ENCODE measurements at places on chromosomes 6 and 20.

- DNase-seq, result no peak
These were observed 691.5 kb upstream of the POU3F2 start for GRCh38 chr6:98142839-98143238.

DNA sequence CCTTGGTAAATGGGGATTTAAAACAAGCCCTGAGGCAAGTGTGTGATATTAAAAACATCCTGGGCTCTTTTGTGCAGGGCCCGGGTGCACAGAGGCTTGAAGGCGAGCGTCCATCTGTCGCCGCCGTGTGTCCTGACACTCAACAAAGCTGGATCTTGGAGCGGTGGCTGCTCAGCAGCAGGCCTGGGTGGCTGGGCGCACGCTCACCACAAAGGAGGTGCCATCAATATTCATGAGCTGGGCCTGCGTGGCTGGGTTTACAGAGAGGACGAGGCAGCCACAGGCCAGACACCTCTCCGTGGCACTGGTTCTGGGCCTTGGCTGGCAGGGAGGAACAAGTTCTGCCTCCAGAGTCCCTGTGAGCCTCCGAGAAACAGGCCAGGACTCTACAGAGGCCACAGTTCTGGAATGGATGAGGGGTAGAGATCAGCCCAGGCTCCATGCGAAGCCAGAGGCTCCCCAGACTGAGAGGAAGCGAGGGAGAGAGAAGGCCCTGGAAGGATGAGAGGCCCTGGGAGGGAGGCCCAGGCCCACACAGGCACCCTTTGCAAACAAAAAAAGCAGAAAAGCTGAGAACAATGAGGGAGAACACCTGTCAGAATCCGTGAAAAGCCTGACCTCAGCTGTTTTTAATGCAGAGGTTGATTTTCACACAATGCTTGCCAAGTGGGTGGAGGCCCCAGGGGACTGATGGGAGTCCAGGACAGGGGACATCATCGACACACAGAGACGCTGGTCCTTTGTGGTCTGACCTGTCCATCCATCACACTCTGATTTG is 21.9 kb downstream of the BHLHE23 start:
- no peak for DNase-seq

- DNase-seq, result no peak
These were observed 459.7 kb upstream of the HTR1E start for GRCh38 chr6:86477500-86478148.

- no peak for DNase-seq
These were observed 245.4 kb upstream of the EXOC2 start for GRCh38 chr6:938271-938905.

DNA sequence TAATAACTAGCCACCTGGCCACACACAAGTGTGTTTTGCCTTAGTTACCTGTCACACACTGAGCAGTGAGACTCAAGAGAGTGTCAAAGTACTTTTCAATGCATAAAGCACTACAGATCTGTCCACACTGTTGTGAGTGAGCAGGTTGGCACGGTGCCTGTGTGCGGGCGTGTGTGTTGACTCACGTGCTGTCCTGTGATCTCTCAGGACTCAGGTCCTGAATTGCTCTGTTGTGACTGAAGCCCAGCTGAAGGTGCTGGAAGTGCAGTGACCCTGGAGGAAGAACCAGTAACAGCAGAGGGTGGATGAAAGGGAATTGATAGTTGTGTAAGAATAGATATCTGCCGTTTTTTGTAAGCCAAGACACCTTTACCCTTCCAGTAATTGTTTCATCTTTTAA is 18.3 kb downstream of the SLC16A10 start:
- DNase-seq, result peak; percentile 60

GRCh38 chr20:64188682-64189529 is 24.7 kb downstream of the MYT1 start:
- DNase-seq, result peak; percentile 0

GRCh38 chr6:72533606-72534005 is 88.3 kb upstream of the KCNQ5 start:
- no peak for DNase-seq

DNA sequence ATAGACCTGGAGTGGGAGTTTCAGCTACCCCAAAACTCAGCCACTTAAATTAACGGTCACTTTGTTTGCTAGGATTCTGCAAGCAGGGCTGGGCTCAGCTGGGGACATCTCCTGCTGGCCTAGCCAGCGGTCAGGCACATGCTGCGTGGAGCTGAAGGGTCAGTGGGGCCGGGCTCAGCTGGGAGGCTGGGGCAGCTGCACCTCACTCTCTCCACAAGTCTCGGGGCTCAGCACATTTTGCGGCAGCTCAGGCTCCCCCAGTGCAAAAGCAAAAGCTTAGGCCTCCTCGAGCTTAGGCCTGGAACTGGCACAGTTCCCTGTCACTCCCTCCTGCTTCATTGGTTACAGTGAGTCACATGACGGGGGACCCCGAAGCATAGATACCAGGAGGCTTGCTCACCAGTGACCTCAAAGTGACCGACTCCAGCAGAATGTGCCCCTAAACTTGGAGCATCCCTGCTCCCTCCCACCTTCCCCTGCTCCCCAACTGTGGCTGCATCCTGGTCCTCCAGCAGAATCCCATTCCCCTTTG is 80.6 kb upstream of the CST7 start:
- no peak for DNase-seq

DNA sequence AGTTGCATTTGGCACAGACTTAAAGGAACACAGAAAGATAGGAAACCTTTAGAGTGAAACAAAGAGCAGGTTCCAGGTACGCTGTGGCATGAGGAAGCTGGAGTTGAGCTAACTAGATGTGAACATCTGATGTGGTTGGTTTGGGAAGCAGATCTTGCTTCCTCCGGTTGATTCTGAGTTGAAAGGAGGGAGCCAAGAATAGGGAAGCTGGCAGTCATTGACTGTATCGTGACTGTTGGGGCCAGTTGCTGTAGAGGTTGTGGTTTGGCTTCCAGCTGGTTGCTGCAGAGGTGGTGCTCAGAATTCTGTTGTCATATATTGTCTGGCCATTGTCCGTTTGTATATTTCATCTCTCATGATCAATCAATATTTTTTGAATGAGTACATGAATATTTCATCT is 325.9 kb downstream of the PLCB1 start:
- DNase-seq, result peak; percentile 61

DNA sequence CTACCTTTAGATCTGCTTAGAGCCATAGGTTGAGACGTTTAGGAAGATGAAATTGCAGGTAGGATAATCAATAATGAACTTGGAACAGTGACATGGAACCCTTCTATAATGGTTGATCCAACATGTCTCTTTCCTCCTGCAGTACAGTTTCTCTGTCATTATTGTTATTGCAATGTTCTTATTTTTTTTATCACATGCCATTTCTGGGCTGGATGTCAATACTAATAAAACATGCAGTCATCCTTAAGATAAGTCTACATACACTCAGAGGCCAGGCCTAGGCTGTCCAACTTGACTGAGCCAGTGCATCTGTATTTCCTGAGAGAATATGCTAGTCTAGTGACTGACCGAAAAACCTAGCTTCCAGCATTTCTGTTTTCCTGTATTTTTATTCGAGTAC is 75.3 kb upstream of the THEMIS start:
- DNase-seq, result no peak

- DNase-seq, result no peak
These were observed 120.8 kb downstream of the ISM1 start for GRCh38 chr20:13341737-13342393.

Data from inflammatory macrophage treated with lipopolysaccharide for 4 hours (primary cell).